ENCODE measurements at places on chromosomes 3 and 15.

- DNase-seq = no peak
Observed at GRCh38 chr15:71599418-71600151, 210.8 kb upstream of the NR2E3 start.

DNA sequence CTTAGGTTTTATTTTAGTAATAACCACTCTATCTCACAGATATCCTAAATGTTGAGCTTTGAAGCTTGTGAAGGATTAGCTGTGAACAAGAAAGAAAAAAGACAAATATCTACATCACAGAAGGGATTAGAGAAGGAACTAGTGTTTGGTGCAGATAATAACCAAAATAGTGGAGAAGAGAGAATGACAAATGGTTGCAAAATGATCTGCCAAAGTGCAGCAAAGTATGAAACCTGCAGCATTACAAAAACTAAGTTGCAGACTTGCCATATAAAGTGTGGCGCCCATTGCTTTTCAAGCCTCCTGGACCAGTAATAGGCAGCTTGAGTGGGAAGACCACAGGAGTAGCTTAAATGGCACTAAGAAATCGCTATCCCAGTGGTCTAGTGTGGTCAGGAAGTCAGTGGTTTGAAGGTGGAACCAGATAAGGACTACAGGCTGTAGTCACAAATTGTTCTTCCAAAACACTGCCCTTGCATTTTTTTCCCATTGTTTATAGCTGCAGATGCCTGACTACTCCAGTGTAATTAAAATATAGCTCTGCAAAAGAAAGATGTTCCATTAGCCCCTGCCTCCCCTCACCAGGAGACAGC lies 20.7 kb downstream of the TPM1 start:
- DNase-seq = no peak

- peak; percentile 35 for DNase-seq
Observed at GRCh38 chr3:181757694-181758306, 46.1 kb downstream of the SOX2 start.

DNA sequence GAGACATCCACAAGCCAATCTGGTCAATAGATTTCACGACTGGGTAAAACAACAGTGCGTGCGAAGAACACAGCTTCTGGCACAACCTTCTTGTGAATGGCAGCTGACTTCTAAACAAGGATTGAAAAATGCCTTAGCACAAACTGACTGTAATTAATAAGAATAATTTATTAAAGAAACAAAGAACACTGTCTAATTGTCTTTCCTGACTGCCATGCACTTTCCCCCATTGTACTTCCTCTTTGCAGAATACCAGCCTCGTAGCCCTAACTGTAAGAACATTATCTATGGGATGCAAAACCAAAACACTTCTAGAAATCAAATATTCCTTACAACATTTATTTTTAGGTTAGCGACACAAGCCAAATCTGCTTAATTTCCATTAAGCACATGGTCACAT lies 6.5 kb downstream of the FOXP1 start:
- peak; percentile 12 for DNase-seq

DNA sequence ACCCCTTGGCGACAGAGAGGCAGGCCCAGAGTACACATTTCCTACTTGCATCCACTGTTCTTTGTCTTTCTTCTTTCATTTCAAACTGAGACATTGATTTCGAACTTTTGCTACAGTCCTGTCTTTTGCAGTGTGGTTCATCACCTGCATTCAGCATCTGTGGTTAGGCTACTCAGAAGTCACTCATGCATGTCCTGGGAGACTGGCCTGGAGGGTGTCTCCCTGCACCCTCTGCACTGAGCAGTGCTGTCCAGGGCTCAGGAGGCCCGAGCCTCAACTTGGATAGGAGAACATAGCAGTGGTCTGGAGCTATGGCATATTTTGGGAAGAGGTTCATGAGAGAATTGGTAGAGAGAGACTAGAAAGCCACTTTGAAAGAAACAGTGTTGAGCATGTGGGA lies 240.2 kb upstream of the TPRG1 start:
- DNase-seq = peak; percentile 7

DNA sequence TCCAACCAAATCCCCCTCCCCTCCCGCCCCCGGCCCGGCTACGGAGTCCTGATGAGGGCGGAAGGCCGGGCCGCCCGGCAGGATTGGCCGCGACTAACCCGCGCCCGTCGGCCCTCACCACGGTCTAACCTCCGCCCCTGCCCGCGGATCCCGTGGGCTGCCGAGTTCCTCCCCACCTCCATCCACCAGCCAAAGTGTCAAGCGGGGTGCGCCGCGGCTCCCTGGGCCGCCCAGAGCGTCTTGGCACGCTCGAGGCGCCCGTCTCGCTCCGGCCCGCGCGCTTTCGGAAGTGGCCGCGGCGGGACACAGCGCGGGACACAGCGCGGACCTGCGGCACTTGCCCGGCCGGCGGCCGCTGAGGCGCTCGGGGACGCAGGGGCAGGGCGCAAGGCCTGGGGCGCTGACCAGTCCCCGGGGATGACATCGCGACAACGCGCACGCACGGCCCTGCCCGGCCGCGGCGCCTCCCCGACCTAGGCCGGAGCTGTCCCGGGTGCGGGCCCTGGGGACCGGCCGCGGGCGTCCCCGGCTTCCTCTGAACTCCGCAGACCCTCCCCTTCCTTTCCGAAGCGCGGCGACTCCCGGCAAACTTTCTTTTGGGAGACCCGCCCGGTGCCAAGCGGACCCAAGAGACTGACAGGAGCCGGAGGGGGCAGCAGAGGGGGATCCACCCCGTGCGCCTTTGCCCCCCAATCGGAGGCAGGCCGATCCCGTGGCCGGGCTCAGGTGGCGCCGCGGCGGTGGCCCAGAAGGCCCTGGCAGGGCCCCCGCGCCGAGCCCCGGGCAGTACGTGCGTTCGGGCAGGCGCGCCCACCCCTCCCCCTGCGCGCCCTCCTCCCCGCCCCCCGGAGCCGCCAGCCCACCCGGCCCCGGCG lies 112.8 kb upstream of the ICE2 start:
- peak; percentile 59 for DNase-seq

DNA sequence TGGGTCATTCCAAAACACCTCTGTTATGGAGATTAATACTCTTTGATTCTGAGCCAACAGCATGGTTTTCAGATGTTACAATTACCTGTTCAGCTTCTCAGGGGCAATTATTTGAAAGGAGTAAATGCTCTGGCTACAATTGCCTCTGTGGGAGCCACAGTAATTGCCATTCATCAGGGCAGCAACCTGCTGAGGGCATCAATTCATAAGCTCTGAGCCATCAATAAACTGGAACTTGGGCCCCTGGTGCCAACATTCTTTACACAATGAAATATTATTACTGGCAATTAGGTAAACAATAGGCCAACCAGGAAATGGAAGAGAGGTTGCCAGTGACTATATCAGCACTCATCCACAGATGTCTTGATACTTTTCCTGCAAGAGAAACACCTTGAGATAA lies 660.8 kb downstream of the MECOM start:
- no peak for DNase-seq

DNA sequence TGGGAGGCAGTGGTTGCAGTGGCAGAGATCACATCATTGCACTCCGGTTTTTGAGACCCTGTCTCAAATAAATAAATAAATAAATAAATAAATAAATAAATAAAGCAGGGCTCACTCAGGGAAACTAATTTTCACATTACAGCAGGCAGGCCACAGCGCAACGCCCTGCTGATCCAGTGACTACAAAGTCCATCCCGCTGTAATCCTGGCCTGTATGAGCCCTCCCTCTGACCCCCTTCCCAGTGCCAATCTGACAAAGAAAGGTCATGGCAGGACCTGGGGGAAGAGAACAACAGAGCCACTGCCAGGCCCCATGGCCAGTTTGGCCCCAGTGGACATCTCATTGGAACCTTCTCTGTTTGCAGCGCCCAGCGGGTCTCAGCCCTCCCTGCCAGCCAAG lies 9.3 kb downstream of the SH3BP5 start:
- no peak for DNase-seq

- DNase-seq = no peak
Observed at GRCh38 chr3:53823026-53823955, 22.9 kb downstream of the CHDH start.

DNA sequence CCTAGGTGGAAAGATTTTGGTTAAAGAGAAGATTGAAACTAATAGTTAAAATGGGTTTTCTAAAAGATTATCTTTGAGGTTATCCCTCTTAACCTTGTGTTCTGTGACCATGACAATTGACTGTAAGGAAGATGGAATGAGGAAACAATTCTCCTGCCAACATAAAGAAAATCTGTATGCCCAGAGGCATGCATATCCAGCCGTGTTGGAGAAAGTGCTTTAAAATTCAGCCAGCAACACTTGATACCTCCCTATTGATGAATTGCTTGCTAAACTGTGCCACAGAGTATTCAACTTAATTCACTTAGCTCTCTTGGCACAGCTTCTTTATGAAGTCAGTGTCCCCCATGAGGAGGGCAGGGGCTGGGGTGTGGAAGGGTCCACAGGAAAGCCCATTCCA lies 203.5 kb downstream of the UBE2E2 start:
- DNase-seq = no peak

GRCh38 chr3:15283702-15284101 lies 48.7 kb downstream of the SH3BP5 start:
- no peak for DNase-seq

- no peak for DNase-seq
Observed at GRCh38 chr3:24067483-24067882, 122.4 kb downstream of the NR1D2 start.

GRCh38 chr15:88258093-88258641 lies 1.6 kb upstream of the NTRK3 start:
- peak; percentile 14 for DNase-seq

GRCh38 chr15:90306560-90306959 lies 41.1 kb downstream of the NGRN start:
- no peak for DNase-seq

- DNase-seq = no peak
Observed at GRCh38 chr3:46675426-46675825, 18.1 kb downstream of the ALS2CL start.

- DNase-seq = peak; percentile 52
Observed at GRCh38 chr15:74983725-74984231, 11.6 kb upstream of the SCAMP5 start.

GRCh38 chr15:90240856-90241255 lies 6.8 kb downstream of the GDPGP1 start:
- no peak for DNase-seq

DNA sequence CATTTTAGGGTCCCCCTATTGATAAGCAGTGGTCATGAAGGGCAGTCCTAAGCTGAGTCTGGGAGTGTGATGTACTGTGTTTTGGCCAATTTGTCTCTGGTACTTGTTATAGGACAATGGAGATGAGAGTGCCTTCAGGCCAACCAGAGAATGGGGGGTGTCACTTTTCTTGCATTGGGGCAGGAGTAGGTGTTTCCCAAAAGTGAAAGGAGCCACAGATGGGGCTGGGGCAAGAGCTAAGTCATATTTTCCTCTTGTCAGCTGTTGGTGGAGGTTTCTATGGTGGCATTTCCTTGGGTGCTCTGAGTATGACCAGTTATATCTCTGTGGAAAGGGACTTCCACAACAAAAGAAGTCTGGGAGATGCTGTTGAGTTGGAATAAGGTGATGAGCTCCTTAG lies 24.7 kb upstream of the BSN start:
- DNase-seq = no peak

DNA sequence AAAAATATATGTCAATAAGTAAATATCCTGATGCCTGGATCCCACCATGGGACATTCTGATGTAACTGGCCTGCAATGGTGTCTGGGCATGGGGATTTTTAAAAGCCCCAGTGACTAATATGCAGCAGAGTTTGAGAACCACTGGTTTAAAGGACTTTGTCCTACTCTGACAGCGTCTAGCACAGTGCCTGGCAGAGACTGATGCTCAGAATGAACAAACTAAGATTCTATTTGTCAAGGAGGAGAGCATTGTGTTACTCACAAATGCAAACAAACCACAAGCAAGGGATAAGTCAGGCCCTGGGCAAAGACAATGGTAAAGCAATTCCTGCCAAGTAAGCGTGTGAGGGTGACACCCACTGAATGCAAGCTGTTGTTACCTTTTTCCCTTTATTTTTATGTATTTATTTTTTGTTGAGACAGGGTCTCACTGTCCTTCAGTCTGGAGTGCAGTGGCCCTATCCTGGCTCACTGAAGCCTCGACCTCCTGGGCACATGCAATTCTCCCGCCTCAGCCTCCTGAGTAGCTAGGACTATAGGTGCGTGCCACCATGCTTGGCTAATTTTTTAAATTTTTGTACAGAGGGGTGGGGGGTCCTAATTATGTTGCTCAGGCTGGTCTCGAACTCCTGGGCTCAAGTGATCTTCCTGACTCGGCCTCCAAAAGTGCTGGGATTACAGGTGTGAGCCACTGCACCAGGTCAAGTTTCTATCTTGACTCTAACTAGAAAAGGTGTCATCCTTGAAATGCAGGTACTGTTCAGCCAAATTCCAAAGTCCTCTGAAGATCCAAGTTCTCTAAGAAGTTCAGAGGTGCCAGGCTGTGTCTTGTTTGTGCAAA lies 909 bp upstream of the GPD1L start:
- peak; percentile 23 for DNase-seq

DNA sequence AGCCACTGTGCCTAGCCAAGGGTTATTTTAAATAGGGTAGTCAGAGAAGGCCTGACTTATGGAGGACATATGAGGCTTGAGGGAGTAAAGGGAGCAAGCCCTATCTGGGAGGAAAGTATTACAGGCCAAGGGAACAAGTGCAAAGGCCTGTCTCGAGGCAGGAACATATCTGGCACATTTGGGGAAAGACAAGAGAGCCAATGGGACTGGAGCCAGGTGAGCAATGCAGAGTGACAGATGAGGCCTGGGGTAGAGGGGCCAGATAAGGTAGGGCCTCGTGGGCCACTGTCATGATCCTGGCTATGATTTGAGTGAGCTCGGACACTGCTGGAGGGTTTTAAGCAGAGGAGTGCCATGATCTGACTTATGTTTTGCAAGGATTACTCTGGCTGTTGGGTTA lies 43.8 kb downstream of the DCP1A start:
- DNase-seq = no peak

DNA sequence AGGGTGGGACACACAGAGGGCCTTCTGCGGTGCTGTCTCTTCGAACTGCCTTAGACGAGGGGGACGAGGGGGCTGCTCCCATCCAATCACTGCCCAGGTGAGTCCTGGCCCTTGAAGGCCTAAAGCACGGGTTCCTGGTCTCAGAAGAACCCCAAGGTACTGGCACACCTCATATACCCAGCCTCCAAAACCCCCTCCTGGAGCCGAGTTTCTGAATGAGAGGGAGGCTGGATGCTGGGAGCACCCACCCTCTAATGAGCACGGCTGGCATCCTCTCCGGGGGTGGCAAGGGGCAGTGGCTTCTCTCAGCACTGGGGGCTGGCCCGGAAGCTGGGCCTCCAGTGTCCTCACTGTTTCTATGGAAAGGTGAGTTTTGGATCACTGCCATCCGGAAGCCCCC lies 165.6 kb downstream of the LRRK1 start:
- no peak for DNase-seq

- no peak for DNase-seq
Observed at GRCh38 chr15:42413920-42414319, 54.6 kb downstream of the CAPN3 start.

DNA sequence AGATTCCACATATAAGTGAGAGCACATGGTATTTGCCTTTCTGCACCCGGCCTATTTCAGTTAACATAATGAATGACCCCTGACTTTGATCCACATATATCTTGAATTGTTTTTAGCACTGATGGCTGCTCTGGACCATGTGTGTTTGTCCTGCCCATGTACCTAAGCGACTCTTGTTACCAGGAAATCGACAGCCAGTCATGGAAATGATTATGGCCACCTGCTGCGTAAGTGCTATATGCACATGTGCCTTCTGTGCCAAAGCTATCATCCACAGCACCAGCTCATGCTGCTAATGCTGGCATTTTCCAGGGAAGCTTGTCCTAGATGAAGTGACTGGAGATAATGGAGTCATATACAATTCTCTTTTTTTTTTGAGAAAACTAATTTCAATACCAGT lies 103.7 kb downstream of the PEX5L start:
- no peak for DNase-seq

Data from DMS53 (cell line).